H1 (cell line): ENCODE measurements at places on chromosomes 3 and 15.

GRCh38 chr3:68787106-68787626, 145.2 kb downstream of the TAFA4 start:
- no peak for DNase-seq

- DNase-seq: no peak
These were observed 222.3 kb upstream of the CMC1 start for GRCh38 chr3:28018925-28019718.

DNA sequence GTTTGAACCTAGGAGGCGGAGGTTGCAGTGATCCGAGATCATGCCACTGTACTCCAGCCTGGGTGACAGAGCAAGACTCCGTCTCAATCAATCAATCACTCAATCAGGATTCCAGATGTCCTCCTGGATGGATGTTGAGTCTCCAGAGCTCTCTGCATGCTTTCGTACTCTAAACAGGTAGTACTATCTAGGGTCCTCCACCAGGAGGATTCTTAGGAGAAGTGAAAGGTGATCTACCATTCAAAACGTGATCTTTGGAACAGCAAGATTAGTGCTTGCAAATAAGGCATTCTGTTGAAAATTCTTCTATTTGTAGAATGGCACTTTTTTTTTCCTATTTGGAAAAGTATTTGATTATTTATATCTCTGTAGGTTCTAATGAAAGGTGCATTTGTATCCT, 34.3 kb downstream of the CNOT10 start:
- DNase-seq: no peak

- peak; percentile 10 for DNase-seq
These were observed 542.6 kb downstream of the ZBBX start for GRCh38 chr3:166837535-166837934.

GRCh38 chr3:124395162-124395561, 335.1 kb upstream of the UMPS start:
- no peak for DNase-seq

DNA sequence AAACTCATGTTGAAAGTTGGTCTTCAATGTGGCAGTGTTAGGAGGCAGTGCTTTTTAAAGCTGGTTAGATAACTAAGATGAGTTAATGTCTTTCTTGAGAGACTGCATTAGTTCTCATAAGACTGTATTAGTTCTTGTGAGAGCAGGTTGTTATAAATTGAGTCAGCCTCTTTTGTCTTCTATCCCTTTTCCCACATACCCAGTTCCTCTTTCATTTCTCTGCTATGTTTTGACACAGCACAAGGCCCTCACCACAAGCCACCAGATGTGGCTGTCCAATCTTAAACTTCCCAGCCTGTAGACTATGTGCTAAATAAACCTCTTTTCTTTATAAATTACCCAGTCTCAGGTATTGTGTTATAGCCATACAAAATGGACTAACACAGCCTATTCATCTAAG, 94.6 kb upstream of the SNTN start:
- no peak for DNase-seq

DNA sequence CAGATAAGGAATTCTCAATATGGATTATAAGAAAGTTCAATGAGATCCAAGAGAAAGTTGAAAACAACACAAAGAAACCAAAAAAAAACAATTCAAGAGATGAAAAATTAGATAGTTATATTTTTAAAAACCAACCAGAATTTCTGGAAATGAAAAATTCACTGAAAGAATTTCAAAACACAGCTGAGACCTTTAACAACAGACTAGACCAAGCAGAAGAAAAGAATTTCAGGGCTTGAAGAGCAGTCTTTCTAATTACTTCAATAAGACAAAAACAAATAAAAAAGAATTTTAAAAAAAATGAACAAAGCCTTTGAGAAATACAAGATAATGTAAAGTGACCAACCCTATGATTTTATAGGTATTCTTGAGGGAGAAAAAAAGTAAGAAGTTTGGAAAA, 155.4 kb downstream of the ZMAT3 start:
- no peak for DNase-seq

DNA sequence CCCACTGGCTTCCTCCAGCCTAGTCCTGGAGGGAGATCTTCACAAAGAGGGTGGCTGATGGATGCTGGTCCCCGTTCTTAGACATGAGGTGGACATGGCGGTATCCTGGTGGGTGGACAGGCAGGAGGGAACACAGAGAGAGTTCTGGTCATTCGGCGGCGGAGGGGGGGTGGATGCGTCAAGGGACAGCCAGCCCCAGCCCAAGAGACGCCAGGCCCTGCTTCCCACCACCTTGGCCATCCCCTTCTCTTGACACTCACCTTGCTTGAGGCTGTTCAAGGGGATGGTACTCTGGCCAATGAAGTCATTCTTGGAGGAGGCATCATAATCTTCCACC, 17.1 kb downstream of the VILL start:
- DNase-seq: no peak

DNA sequence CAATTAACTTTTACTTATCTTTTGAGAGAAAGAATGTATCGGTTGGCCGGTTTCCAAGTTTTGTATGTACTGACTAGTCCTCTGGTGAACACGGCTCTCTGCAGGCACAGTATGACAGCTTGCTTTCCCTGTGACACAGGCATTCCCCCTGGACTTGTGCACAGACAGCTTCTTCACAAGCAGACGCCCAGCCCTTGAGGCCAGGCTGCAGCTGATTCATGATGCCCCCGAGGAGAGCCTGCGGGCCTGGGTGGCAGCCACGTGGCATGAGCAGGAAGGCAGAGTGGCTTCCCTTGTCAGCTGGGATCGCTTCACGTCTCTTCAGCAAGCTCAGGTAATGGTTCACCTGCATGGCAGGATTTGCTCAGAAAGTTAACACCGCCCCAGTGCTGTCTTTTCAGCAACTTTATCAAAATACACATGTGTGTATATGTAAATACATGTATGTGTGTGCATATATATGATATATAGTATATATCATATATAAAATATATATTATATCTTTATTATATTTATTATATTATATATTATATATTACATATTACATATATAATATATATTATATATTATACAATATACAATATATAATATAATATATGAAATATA, 25.5 kb downstream of the FAN1 start:
- DNase-seq: no peak

GRCh38 chr3:32414522-32415202, 23.0 kb downstream of the CMTM7 start:
- DNase-seq: no peak

DNA sequence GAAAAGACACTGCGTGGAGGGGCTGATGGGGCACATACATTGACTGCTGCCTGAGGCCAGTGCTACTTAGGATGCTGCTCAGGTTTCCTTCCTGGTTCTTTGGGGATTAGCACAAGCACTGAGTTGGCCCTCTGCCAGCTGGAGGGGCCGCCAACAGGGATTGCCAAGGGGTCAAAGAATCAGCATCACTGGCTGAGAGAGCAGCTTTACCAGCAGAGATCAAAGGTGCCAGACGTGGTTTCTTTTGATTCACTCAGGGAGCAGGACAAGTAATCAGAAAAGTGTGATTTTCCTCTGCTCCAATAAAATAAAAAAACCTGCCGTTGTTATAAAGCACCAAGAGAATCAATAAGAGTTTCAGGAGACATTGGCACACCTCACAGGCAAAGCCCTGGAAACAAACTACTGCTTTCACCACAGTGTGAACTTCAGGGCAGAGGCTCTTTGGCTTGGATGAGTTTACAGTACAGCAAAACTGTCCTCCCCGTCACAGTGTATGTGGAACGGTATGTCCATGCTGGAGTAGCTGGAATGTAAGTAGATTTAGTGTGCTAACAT, 45.8 kb upstream of the FSIP1 start:
- DNase-seq: no peak

- DNase-seq: no peak
These were observed 44.5 kb downstream of the SYNM start for GRCh38 chr15:99149366-99149765.

DNA sequence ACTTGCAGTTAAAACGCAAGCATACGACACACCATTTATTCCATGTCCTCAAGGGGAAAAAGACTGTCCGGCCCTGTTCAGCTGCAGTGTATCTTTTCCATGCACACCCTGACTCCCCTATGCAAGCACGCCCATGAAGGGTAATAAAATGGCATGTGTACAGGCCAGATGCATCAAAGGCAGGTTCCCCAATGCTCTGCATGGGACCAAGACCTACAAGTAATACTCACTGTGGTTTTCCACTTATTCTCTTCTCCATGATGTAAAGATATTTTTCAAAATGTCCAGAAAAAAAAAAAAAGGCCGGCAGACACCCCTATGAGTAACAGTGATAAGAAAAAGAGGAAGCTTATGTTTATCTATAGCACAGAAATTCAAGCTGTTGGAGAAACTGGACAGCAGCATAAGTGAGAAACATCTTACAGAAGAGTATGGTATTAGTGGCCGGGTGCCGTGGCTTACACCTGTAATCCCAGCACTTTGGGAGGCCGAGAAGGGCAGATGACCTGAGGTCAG, 70.8 kb downstream of the MCF2L2 start:
- DNase-seq: no peak

- DNase-seq: no peak
These were observed 84.6 kb downstream of the ANO10 start for GRCh38 chr3:43537225-43537624.

- DNase-seq: no peak
These were observed 32.0 kb downstream of the SV2B start for GRCh38 chr15:91132079-91132478.

DNA sequence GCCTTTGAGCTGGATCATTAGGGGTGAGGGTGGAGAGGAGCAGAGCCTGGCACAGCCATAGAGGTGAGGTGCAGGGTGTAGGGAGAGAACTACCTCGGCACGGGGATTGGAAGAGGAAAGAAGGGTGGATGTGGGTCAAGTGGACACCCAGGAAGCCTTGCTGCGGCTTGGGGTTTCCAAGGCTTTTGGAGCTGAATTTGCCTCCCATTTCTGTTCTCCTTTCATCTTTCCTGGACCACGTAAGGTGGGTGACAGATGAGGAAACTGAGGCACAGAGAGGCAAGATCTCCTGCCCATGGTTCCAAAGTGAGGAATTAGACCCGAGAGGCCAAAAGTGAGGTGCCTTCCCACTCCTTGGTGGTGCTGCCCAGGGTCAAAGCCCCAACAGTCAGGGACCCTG, 35.4 kb upstream of the SFMBT1 start:
- no peak for DNase-seq

GRCh38 chr15:83656192-83656591, 2.3 kb downstream of the ADAMTSL3 start:
- DNase-seq: no peak

DNA sequence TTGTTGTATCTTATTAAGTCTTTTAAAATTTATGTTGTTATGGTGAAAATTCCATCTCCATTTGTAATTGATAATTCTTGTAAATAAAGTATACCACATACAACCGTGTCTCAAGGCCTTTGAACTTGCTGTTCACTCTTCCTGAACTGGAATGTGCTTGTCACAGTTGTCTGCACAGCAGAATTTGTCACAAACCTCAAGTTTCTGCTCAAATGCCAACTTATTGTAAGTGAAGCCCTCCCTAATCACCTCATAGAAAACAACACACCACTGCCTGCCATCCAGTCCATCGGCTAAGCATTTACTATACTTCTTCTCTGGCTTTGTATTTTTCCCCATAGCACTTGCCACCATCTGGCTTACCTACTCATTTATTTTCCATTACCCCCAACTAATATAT, 192.3 kb downstream of the THRB start:
- DNase-seq: no peak

DNA sequence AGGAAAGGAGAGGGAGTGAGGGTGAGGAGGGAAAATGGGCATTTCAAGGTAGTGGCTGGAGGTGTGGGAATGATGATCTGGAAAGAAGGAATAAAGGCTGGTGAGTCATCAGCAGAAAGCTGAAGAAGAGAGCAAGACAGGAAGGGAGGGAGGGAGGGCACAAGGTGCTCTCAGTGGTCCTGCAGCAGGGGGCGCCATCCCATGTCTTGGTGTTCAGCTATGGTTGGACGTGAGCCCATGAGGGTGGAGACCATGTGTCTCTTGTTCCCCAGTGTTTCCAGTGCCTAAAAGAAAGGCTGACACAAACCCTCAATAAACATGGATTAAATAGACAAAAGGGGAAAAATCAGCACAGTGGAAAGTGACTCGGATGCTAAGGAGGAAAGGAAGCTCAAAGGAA, 228.5 kb downstream of the NTRK3 start:
- peak; percentile 50 for DNase-seq

DNA sequence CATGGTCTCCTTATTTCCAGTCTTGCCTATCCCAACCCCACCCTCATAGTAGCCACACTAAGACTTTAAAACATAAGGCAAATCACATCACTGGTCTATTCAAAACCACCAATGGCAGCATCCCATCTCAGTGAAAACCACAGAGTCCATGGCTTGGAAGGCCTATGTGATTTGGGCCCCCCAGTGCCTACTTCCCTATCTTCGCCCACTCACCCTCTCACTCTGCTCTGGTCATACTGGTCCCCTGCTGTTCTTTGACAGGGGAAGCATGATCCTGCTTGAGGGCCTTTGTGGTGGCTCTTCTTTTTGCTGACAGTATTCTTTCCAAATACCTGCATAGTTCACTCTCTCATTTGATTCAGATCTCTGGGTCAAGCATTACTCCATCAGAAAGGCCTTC, 3.3 kb downstream of the GTF2A2 start:
- no peak for DNase-seq

DNA sequence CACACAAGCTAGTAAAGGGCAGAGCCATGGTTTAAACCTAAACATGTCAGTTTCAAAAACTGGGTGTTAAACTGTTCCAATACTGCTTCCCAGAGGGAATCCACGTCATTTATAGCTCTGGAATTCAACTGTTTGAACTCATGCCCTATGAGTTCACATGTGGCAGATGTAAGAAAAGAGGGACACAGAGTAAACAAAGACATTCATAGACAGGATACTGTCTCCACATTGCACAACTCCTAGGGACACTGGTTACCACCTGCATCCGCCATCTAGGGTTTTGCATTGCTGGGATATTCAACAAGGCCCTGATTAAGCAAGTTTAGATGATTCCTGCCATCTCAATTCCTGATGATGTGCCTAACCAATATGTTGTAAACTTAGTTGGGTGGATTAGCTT, 134.1 kb upstream of the COL8A1 start:
- no peak for DNase-seq

DNA sequence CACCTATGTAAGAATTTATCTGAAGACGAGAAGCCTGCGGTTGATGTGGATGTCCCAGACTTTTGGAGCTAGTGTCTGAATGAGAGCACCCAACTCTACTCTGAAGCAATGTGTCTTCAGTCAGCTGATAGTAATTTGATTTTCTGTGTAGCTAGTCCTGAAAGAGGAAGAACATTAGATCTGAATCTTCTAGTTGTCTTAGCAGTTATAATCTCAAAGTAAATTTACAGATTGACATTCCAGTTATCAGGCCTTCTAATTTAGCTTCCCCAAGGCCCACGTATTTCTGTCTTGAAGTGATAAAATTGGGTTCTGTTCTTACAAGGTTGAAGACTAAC, 1.5 kb downstream of the TCAIM start:
- DNase-seq: no peak
